CD8-positive, alpha-beta T cell (primary cell): ENCODE measurements at places on chromosomes 5 and 9.

DNA sequence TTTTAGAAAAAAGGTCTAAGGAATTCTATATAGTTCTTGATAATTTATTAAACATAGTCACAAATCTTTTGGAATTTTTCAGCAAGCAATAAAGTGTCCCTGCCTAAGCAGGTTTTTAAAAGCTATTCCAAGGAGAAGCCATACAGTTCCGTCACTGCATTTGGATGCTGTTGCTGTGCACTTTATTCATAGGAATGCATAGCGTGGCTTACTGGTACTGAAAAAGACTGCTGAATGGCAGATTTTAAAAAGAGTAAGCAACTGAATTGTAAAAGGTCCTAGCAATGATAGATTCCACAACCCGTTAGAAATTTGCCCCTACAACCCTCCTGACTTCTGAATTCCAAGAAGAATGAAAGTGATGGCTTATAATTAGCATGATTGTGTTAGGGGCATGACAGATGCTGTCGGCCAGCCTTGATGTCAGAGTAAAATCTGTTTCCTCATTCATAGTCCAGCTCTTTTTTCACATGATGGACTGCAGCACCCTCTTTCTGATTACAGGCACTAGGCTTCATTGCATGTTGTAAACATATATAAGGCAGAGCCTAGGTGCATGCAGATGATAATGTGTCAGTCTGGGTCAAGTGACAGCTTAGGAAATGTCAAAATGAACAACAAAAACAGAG is 227.0 kb downstream of the PDE4D start:
- DNase-seq = no peak

DNA sequence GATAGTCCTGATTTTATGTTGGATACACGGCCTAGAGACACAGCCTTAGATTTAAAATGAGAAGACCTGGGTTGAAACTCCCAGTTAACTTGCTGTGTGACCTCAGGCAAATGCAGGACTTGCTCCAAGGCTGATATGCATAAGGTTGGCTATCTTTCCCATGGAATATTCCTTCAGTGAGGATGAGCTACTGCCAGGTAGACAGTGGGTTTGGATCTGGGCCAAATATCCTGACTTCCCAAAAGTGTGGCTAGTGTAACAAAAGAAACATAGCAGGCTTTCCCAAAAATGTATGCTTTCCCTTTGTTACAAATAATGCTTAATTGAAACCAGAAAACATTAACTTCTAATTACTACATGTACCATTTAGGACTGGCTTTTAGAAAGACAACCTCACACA is 697 bp upstream of the XPA start:
- no peak for DNase-seq

DNA sequence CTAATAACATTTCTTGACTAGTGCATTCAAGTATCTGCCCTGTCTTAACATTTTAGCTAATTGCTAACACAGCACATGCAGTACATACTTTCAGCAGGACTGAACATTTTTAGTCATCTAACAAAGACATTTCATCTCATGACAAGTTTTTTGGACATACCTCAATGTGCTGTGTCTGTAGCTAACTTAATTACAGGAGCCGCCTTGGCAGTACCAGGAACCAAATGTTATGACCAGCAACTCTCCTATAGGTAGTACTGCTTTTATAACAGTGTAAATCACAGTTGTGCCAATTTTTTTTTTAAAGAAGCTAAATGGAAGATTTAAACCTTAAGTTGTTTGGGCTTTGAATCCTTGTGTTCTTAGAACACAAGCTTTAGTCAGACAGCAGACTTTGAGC is 99.4 kb upstream of the SAP30L start:
- no peak for DNase-seq

DNA sequence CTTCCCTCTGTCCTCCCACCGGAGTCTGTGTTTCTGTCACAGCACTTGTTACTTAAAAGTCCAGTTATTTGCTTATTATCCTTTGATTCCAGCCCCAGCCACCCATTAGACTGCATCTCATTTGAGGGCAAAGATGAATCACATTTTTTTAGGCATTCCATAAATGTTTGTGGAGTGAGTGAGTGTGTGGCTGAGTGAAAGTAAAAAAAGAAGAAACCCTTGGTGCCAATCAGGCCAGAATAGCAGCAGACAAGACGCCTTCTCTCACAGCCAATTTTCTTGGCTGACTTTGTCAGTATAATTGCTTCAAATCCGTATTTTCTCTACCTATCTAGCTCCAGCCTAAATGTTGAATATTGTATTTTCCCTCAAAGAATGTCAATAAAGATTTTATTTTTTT is 613.0 kb upstream of the WWC1 start:
- no peak for DNase-seq

DNA sequence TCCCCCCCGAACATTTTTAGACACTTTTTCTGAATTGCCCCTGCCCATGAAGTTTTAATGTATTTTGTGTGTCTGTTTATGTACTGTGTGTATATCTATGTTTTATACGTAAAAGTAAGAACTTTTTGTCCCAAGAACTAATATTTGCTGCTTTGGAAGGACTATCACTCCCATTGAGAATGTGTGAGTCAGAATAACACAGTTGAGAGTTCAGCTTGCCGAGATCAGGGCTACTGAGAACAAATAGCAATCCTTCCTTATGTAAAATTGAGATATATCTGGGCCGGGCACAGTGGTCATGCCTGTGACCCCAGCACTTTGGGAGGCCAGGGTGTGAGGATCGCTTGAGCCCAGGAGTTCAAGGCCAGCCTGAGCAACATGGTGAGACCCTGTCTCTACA is 11.3 kb downstream of the GTF3C4 start:
- no peak for DNase-seq

GRCh38 chr9:110129425-110129824 is 78.5 kb downstream of the C9orf152 start:
- no peak for DNase-seq

GRCh38 chr5:17317473-17317872 is 100.0 kb downstream of the BASP1 start:
- no peak for DNase-seq

GRCh38 chr9:130660326-130660682 is 4.1 kb upstream of the PRDM12 start:
- DNase-seq = no peak

GRCh38 chr5:154196955-154197652 is 6.6 kb downstream of the GALNT10 start:
- peak; percentile 30 for DNase-seq

DNA sequence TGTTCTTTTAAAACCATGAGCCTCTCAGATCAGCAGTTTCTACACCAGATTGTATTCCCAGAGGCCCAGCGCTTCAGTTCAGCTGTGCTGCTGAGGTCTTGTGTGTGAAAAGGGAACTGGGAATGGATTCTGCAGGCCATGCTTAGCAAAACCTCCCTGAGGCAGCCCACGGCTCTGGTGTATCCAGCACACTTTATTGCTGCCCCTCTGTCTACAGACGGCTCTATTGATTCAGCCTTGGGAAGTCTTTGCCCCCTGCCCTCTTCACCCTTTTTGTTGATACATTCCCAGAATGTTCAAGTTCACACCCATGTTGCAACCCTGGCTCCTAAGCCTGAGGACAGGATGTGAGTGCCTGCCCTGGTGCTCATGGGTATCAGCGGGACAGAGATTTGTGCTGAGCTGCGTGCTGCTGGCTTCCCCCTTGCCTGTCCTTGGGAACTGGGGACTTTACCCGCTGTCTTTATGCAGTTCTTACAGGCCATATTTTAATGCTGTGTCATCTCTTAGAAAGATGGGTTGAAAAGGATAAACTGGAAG is 37.3 kb downstream of the ARHGAP26 start:
- DNase-seq = no peak

DNA sequence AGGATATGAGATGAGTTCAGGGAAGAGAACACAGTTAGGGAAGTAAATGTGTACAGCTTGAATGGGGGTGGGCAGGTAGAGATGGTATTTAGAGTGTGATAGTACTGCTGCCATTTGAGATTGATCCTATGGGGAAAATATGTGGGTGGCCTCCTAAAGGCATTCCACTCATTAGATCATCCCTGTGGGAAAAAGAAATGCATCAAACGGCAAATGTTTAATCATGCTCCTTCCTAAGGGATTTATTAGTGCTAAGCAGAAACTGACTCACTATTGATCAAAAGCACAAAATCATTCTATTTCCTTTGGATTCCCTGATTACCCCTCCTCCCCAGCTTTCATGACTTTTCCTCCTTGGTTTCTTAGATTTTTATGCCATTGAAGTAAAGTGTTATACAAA is 36.4 kb upstream of the SMC5 start:
- no peak for DNase-seq

DNA sequence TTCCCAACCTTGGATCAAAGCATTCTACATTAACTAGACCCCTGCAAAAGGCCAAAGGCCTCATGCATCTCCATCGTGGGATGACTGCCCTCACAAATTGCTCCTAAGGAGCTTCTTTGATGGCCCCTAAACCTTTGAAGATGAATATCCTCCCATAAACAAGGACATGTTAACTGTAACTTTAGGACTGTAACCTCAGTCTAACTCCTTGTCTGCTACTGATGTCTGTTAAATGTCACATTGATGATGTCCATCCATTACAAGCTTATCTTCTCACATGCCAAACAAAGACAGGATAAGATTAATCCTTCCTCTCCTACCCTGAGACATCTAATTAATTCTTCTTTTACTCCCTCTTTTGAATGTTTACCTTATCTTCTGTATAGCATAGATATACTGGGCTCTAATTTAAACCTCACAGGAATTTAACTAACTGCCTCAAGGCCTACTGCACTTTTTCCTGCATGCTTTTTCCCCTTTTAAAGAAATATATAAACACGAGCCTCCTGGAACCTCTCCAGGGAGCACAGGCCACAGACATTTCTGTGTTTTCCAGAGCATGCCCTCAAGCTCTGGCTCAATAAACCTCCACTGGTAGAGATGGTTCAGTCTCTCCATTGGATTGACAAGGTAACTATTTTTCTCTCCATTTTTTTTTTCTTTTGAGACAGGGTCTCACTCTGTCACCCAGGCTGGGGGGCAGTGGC is 90.6 kb upstream of the SLC25A48 start:
- no peak for DNase-seq

DNA sequence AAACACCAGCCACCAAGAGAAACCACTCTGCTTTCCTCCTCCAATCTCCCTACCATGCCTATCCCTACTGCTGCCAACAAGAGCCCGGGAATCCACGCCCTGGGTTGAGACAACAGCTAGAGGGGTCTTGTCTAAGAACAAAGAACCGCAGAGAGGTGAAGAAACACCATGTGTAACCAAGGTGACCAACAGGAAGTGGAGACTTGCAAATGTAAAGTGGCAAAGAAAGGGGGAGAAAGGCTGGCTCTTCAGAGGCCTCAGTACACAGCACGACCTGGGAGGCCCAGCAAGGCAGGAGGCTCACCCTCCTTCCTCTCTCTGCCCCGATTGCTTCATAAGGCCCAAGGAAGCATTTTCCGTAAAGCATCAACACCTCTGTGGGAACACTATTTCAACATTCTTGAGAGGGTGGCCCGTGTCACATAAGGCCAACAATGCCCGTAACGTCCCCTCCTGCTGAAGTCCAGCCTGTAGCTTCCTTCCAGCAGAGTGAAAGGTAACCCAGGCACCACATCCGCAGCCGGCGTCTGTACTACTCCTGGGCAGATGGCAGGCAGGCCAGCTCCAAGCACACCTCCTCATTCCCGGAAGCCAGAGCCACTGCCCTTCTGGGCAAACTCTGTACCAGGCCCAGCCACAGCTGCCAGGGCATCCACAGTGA is 18.3 kb downstream of the CCNJL start:
- peak; percentile 55 for DNase-seq

- DNase-seq = no peak
These were observed 19.8 kb upstream of the CARTPT start for GRCh38 chr5:71699233-71699632.

DNA sequence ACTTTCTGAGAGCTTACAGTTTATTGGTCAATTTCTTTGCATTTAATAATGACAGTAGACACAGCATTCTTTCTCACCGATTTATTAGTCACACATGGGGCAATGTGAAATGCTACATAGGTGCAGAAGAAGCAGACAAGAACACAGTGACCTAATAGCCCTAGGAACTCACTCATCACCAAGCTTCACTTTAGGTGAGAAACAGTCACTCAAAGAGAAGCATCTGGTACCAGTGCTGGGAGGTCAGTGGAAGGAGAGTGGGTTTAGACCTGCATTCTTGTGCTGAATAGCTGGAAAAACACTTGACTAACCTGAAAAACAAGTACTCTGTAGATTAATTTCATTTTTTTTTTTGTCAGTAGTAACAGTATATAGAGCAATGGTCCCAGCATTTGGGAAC is 179.6 kb downstream of the GRIA1 start:
- DNase-seq = no peak

GRCh38 chr5:71684309-71684708 is 34.8 kb upstream of the CARTPT start:
- DNase-seq = no peak

DNA sequence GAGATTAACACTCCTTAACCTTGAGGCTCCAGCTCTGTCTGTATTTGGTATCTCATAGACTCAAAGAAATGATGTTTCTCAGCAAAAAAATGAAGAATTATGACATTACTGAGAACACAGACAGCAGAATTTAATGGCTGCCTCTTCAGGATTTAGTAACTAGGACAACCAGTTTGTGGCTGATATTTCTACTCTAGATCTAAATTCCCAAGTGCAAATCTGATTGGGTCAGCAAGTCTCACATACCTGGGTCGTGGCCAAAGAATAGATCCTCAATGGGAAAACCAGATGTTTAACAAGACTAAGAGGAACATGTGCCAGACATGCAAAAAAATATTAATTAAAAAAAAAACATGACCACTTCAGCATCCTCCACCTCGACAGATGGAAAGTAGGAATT is 608.9 kb downstream of the DTWD2 start:
- DNase-seq = no peak

DNA sequence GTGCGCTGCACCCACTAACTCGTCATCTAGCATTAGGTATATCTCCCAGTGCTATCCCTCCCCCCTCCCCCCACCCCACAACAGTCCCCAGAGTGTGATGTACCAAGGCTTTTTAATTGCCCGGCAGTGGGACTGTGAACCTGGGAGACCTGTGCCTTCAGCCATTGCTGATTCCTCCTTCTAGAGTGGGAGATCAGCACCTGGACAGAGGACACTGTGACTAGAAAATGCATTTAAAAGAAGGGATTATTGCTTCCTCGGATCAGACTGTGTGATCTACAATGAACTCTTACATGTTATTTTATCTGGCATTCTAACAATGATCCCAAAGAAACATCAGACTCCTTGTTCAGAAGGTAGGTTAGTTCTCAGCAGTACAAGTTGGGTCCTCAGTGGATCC is 25.9 kb downstream of the CTSL start:
- no peak for DNase-seq

GRCh38 chr9:129264388-129264787 is 86.3 kb upstream of the IER5L start:
- no peak for DNase-seq

DNA sequence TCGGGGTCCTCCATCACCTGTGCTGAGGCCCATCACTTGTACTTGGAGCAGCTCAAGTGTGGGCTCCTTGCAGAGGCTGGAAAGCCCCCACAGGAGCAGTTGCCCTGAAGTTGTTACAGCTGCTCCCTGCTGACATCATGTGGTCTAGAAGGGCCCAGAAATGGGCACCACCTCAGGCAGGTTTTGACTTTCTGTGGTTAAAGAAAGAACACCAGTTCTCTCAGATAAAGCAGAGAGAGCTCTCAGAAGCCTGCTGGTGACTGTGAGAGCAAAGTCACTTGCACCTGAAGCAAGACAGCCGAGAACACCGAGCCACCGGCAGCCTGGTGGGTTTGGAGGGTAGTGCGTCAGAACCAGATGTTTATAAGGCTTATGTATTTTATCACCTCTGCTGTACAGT is 70.4 kb downstream of the MVB12B start:
- peak; percentile 78 for DNase-seq
